ENCODE measurements at places on chromosomes 2 and 18.

- H3K27ac ChIP-seq = no peak overlapping the region
- no peaks in the 10 kb centered on the region for H3K4me1 ChIP-seq
- no peak overlapping the region for H3K4me3 ChIP-seq
- H3K36me3 ChIP-seq = peaks cover 87% of the 10 kb centered on the region
- H3K27me3 ChIP-seq = no peaks in the 10 kb centered on the region
- no peak for DNase-seq
Measured at GRCh38 chr2:71379086-71379485, 47.5 kb downstream of the ZNF638 start.

- H3K36me3 ChIP-seq = no peaks in the 10 kb centered on the region
- no peak overlapping the region for H3K27ac ChIP-seq
- no peaks in the 10 kb centered on the region for H3K4me1 ChIP-seq
- no peak overlapping the region for H3K4me3 ChIP-seq
Measured at GRCh38 chr2:146081459-146081858, 1561.5 kb upstream of the ZEB2 start.

DNA sequence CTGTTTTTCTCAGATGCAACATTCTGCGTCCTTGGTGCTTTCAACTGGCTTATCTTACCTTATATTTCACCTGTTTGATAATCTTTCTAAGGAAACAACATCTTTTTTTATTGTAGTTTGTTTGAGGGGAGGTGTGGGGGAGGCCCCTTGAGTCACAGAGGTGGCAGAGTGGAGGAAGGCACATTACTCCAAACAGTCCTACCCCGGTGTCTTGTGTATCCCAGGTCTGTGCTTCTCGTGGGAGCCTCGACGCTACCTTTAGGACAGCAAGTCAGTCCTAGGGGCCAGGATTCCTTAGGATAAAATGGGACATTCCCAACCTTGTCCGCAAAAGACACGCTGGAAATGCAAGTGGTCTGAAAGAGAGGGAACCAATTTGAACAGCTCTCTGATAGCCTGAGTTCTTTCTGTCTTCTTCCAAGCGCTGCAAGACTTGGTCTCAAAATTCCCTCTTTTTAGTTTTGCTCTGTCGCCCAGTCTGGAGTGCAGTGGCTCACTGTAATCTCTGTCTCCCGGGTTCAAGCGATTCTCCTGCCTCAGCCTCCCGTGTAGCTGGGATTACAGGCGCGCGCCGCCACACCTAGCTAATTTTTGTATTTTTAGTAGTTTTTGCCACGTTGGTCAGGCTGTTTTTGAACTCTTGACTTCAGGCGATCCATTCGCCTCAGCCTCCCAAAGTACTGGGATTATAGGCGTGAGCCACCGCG, 4.0 kb downstream of the GATA6 start:
- peak overlapping the region; percentile 45 for H3K4me3 ChIP-seq
- peak overlapping the region; percentile 83 for H3K27ac ChIP-seq
- peaks cover 11% of the 10 kb centered on the region for H3K27me3 ChIP-seq
- DNase-seq = no peak
- H3K4me1 ChIP-seq = peaks cover 8% of the 10 kb centered on the region

DNA sequence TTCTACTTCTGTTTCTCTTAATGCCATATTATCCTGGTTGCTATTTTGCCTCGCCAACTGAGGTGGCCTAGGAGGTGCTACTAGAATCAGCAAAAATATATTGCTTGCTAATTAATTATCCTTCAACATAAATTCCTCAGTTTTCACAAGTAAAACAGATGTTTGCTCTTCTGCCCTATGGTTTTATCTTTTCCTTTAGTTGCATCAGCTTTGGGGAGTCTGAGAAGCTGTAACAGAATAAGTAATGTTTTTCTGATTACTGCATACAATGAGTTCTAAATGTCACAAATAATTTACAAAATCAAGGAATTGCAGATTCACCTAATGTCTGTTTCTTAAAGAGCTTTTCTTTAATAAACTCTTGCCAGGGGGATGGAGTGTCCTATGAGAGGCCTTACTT, 36.7 kb downstream of the GULP1 start:
- no peak overlapping the region for H3K4me3 ChIP-seq
- H3K27me3 ChIP-seq = no peaks in the 10 kb centered on the region
- H3K36me3 ChIP-seq = no peaks in the 10 kb centered on the region
- DNase-seq = no peak

DNA sequence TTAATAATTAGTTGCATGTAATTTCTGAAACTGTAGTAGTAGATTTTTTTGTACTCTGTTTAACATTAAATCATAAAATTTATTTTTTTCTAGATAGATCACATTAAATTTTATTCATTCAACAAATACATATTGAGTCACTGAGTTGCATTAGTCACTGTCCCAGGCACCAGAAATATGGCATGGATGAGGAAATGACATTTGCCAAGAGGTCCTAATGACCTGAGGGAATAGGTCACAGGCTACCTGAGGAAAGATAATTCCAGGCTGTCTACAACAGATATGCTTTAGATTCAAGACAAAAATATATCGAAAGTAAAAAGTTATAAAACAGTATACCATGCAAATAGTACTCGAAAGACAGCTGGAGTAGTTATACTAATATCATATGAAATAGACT, 852.4 kb upstream of the ACVR2A start:
- no peaks in the 10 kb centered on the region for H3K27me3 ChIP-seq
- H3K27ac ChIP-seq = no peak overlapping the region
- peaks cover 7% of the 10 kb centered on the region for H3K4me1 ChIP-seq
- no peaks in the 10 kb centered on the region for H3K36me3 ChIP-seq
- H3K4me3 ChIP-seq = no peak overlapping the region

DNA sequence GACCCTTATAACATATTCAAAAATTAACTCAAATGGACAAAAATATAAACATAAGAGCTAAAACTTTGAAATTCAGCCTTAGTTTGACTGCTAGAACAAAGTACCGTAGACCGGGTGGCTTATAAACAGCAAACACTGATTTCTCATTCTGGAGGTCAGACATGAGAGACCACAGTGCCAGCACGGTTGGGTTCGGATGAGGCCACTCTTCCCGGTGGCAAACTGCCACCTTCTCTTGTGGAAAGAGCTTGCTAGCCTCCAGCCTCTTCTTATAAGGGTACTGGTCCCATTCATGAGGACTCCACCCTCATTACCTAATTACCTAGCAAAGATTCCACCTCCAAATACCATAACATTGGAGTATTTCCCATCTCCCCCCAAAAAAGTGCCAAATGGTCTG, 91.3 kb downstream of the FAM210A start:
- H3K4me1 ChIP-seq = no peaks in the 10 kb centered on the region
- H3K36me3 ChIP-seq = no peaks in the 10 kb centered on the region
- no peaks in the 10 kb centered on the region for H3K27me3 ChIP-seq
- DNase-seq = no peak
- no peak overlapping the region for H3K27ac ChIP-seq
- no peak overlapping the region for H3K4me3 ChIP-seq

DNA sequence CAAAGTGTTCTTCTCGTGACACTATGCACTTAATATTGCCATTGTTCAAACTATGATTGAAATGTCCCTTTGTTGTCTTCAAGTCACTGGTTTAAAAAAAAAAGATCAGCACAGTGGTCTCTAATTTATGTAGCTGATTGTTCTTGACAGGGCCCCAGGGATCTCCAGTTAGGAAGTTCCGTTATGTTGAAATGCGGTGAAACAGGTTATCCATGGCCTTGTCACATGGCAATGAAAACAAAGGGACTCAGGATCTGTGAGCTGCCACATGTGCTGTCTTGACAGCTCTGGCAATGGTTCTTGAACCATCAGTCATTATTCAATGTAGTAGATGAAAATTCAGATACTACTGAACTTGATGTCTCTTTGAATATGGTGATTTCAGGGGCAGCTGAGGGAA, 147.4 kb downstream of the SETBP1 start:
- H3K27me3 ChIP-seq = no peaks in the 10 kb centered on the region
- H3K4me1 ChIP-seq = peaks cover 29% of the 10 kb centered on the region
- no peak overlapping the region for H3K4me3 ChIP-seq

DNA sequence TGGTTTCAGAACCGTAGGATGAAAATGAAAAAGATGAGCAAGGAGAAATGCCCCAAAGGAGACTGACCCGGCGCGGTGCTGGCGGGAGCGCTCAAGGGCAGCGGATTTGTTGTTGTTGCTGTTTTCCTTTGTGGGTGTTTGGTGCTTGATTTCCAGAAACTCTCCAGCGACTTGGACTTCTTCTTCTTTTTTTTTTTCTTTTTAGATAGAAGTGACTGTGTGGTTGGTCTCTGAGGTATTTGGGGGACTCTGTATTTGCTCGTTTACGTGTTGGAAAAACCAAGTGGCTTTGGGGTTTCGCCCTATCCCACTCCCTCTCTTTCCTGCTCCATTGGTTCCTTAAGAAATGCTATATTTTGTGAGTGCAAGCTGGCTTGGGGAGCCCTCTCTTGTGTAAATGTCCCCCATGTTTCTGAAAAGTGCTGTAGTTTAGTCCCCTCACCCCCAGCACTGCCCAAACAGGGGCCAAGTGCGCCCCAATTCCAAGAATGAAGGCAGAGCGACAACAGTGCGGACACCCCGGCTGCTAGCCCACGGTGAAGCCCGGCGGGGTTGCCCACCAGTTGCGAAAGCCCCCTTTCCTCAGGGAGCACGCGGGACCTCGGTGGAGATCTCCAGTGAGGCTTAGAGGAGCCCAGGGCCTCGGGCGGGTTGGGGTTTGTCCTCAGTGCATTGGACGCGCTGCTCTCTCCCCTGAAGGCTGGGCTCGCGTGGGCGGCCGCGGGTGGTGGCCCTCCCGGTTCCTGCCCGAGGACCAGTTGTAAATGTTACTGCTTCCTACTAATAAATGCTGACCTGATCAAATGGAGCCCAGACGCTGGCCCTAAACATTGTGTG, 1.8 kb downstream of the HOXD9 start:
- no peak for DNase-seq
- H3K36me3 ChIP-seq = no peaks in the 10 kb centered on the region
- H3K27me3 ChIP-seq = peaks cover 99% of the 10 kb centered on the region

Measured in upper lobe of right lung (tissue), 1 donor.